Skin of body (tissue), 3 donors: ENCODE measurements at places on chromosomes 3 and 15. TPM values are rescaled to one million over a fixed set of nuclear protein-coding genes. Genes with fewer than 3 reads are reported as not detected.

GOLGA6A gene
- total RNA-seq = 0.89 TPM

CHRNA7 gene
- total RNA-seq = 1.6 TPM

DGKG gene
- 2.9 TPM for total RNA-seq

FANCD2OS gene
- not detected for total RNA-seq

FBXW12 gene
- total RNA-seq = not detected

MOBP gene
- total RNA-seq = 0.10 TPM

EFCC1 gene
- total RNA-seq = 0.79 TPM

P2RY14 gene
- total RNA-seq = 3.3 TPM

VEPH1 gene
- 6.4 TPM for total RNA-seq

LYZL4 gene
- not detected for total RNA-seq

GOLGA6L9 gene
- total RNA-seq = 3.7 TPM

GNAT1 gene
- 0.20 TPM for total RNA-seq

GATM gene
- total RNA-seq = 132 TPM

FBXL22 gene
- total RNA-seq = 1.9 TPM

MITF gene
- 43.2 TPM for total RNA-seq

EBLN2 gene
- 11.0 TPM for total RNA-seq

RUBCN gene
- total RNA-seq = 12.1 TPM

ATR gene
- 31.2 TPM for total RNA-seq

PIGX gene
- total RNA-seq = 18.9 TPM

CCK gene
- total RNA-seq = 1.6 TPM

TEX55 gene
- not detected for total RNA-seq

CPN2 gene
- total RNA-seq = 0.10 TPM

PLSCR2 gene
- not detected for total RNA-seq

TWF2 gene
- total RNA-seq = 24.5 TPM

PLCB2 gene
- 5.2 TPM for total RNA-seq

CHRFAM7A gene
- total RNA-seq = 1.4 TPM

GOLGA8S gene
- total RNA-seq = 0.10 TPM

AADACL2 gene
- total RNA-seq = 21.6 TPM

FBXL2 gene
- total RNA-seq = 13.8 TPM

HCLS1 gene
- 9.1 TPM for total RNA-seq

CLDN1 gene
- 115 TPM for total RNA-seq

STARD9 gene
- total RNA-seq = 41.8 TPM

TNNC1 gene
- total RNA-seq = 98.9 TPM

CASR gene
- total RNA-seq = not detected

ZDHHC23 gene
- 3.4 TPM for total RNA-seq

CEP70 gene
- 29.7 TPM for total RNA-seq

PPP1R14D gene
- total RNA-seq = not detected

KIF15 gene
- 9.5 TPM for total RNA-seq

CEP152 gene
- 9.7 TPM for total RNA-seq

SEMA3B gene
- total RNA-seq = 21.8 TPM

RHOV gene
- 19.4 TPM for total RNA-seq

TMC3 gene
- 0.20 TPM for total RNA-seq

TNFAIP8L3 gene
- total RNA-seq = 5.8 TPM

SRGAP3 gene
- 21.4 TPM for total RNA-seq

LRRC49 gene
- total RNA-seq = 11.4 TPM
